ENCODE measurements at places on chromosomes 13 and 19.

GRCh38 chr13:32746474-32746873, 160.2 kb downstream of the PDS5B start:
- DNase-seq: no peak

GRCh38 chr13:24233351-24233901, 72.9 kb downstream of the SPATA13 start:
- DNase-seq: no peak

DNA sequence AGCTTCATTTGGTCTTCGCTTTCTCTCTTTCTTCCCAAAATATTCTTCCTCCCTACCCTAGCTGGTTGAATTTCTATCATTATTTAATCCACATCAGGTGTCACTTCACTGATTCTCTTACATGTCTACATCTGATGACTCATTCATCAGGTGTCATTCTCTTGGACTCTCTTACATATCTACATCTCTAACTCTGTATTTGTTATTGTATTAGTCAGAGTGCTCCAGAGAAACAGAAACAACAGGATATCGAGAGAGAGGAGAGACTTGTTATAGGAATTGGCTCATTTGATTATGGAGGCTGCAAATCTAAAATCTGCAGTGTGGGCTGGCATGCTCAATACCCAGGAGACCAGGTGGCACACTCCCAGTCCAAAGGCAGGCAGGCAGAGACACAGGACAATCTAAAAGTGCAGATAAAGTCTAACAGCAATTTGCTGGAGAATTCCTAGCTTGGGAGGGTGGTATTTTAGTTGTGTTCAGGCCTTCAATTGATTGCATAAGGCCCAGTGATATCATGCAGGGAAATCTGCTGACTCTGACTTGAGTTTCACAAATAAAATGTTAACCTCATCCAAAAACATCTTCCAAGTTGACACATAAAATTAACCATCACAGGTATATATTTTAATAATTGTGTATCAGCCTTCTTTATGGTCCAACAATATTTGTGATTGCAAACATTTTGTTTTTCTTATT, 541.4 kb upstream of the SLITRK5 start:
- peak; percentile 37 for DNase-seq

DNA sequence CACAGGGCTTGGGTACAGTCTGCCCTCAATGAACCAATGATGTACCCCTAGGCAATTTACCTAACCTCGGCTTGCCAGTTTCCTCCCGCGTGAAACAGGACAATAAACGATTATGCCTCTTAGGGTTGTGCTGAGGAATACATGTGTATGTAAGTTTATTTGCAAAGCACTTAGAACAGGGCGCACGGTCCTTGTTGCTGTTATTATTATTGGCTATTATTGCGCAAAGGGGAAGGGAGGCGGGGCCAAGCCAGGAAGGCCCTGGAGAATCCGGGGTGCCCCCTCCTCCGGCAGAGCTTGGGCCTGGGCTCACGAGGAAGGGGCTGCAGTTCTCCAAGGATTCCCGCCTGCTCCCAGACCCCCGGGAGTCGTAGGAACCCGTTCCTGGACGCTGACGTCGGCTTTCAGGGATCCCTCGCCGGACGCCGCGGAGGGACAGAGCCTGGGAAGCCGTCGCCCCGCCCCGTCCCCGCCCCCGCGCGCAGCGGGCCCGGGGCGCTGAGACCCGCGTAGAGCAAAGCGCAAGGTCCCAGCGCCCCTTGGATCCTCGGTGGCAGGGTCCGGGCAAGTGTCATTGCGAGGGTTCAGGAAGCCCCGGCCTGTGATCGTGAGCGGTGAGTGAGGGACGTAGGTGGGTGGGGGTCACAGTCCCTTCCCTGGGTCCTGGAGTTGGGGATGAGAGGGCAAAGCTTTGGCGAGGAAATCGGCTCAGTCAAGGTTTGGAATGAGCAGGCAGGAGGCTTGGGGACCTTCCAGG, at the start of gene TMEM91:
Gene TMEM91 (plus strand): TSS at position 293 of the 757 bp plus-strand sequence. CDS start 1,777 bp downstream, outside the sequence.
- DNase-seq: no peak

GRCh38 chr19:2270423-2271233, 11.3 kb downstream of the PEAK3 start:
- peak; percentile 79 for DNase-seq

DNA sequence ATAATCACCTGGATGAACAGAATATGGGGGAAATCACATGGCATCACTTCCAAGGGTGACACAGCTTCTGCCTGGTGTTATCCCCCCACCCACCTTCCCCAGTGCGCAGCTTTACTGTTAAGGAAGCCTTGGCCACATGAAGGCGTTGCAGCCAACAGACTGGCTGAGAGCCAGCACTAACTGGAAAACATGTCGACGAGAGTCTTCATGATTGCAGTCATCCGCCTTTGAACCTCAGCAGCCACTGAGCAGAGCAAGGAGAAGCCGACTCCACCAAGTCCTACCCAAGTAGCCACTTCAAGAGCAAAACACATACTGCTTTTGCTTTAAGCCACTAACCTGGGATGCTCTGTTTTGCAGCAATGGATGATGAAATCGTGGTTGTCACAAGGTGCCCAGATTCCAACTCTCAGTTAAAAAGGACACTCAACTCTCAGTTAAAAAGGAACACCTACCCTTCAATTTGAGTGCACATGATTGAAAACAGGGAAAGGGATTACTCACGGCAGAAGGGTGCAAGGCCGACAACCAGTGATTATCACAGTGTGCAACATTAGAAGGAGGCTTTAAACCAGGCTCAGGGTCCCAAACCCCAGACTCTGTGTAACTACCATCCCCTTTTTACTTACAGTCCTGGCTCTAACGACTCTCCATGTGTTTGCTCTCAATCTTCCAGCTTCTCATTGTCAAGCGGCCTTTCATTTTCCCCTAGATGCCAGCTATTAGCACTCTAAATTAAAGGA, 149.1 kb downstream of the KLF12 start:
- no peak for DNase-seq

DNA sequence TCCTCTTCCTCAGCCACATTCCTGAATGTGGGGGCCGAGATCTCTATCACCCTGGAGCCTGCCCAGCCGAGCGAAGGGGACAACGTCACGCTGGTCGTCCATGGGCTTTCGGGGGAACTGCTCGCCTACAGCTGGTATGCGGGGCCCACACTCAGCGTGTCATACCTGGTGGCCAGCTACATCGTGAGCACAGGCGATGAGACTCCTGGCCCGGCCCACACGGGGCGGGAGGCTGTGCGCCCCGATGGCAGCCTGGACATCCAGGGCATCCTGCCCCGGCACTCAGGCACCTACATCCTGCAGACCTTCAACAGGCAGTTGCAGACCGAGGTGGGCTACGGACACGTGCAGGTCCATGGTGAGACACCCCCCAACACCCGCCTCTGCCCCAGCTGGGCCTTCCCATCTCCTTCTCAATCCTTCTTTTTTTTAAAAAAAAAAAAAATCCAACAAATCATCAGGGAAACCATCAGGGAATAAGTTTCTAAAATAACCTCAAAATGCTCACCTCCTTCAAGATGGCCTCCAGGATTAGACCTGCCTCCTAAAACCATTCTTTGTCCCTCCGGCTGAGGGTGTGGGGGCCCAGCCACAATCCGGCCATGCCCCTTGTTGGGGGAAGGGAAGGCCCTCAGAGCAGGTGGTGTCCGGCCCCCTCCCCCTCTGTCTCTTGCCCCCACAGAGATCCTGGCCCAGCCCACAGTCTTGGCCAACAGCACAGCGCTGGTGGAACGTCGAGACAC, 4.6 kb downstream of the CEACAM16 start:
- DNase-seq: no peak

DNA sequence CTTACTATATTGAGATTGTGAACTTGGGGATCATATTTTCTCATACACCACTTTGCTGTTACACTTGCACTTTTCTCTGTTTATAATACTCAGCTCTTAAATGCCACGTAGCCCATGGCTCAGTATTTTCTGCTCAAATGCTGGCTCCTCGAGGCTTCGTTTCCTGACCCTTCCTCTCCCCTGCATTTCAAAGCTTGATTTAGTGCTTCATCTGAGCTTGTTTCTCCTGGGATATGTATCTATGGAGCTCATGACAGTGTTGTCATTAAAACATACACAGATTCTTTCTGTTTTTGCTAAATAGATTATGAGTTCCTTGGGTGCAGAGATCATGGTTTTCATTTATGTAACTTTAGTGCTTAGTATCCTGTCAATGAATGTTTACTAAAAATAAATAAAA, 11.4 kb downstream of the CSNK1A1L start:
- no peak for DNase-seq

DNA sequence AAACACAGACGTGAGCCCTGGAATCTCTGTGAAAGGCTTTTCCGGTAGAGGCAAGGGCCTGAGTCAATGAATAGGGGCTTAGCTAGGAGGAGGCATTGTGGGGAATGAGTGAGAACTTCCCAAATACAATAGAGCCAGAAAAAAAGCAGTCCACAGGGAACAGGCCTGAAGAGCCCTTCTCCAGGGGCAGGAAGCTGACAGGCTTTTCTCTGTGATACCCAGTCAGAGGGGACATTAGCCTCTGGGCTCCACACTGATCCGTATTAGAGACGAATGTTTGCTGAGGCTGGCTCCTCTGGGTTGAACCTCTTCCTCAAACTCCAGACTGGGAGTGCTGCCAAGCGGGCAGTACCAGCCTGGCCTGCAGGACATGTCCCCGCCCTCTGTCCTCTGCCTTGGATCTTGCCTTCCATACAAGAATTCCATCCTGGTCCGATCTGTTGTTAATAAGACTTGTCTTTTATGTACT, 2.3 kb downstream of the DHRS12 start:
- no peak for DNase-seq

DNA sequence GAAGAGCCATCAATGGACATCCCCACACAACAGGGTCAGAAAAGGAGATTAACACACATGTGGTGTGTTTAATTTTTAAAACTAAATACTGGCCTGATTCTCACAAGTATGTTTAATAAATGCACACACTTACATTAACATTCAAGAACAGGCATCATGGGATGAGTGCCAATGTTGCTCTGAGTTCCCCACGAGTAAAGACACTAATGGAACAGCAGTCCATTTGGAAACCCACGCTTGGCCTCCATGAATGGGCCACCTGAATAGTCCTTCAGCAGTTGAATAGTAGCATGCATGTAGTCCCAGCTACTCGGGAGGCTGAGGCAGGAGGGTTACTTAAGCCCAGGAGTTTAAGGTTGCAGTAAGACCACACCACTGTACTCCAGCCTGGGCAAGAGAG, 195.2 kb upstream of the IPO5 start:
- DNase-seq: no peak

DNA sequence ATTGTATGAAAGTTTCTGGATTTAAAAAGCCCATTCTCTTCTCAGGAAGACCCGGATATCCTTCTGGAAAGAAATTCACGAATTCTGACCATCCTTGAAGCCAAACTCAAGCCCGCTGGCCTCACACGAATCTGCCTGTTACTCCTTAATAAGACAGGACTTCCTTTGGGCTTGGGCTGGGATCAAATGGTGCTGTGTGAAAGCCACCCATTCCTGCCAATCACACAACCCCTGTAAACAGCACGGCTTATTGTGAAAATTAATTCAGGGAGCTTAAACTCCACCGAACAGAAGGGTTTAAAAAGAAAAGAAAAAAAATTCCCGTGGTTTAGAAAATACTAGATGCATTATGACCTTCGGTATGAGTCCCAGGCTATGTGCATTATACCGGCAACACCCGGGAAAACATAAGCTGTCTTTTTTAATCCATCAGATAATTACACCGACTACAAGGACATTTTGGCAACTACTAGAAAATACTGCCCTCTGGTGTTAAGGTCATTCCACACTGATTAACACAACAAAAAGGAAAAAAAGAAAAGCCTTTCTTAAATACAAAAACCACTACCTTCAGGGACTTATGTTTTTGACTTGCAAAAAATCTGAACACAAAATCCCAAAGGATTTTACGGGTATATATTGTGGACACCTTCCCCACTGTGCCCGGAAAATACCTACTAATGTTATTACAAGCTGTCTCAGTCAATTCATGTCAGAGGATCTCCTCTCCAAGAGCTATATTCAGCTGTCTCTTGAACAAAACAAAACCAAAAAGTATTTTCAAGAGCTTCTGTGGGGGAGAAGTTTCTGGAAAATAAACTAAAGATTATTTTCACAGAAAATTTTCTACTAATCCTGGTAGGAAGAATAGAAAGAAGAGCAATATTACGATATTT, 76.0 kb upstream of the LSM14A start:
- DNase-seq: peak; percentile 77

DNA sequence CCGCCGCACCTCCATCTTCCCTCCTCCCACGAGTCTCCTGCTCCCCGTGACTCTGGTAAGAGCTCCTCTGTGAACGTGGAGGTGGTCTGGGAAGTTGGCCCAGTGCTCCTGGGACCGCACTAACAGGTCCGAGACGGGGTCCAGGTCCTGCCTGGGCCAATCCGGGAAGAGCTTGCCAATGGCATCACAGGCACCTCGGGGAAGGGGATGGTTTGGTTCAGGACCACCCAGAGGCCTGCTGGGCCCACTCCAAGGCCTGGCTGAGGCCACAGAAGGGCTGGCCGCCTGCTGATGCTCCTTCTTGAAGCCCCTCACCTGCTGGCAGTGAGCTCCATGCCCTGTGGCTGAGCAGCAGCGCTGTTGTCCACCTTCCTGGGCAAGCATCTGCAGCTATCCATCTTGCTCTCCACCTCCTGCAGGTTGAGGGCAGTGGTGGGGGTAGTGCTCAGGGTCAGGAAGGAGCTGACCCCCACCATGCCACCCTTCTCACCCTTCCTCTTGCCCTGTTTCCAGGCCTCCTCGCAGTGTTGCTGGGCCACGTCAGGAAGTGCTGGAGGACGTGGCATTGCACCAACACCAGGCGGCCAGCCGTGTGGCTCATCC, 41.2 kb upstream of the TPM4 start:
- no peak for DNase-seq

DNA sequence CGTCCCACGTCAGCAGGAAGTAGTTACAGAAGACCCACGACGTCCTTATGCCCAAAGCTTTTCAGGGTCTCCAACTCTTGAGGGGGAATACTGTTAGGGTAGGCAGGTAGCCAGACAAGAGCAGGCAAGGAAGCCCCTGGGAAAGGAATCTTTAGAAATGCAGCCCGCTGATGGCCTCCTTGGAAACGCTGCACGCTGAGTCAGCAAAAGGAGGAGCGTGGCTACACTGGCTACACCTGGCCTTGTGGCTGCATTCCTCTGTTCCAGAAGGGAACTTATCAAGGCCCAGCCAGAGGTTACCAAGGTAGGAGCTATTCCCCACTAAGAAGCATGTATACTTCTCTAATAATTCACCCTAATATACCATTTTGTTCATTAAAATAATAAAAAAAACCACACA, 2.0 kb downstream of the ERVV-1 start:
- DNase-seq: no peak

- no peak for DNase-seq
Measured at GRCh38 chr19:12868540-12869112, 12.6 kb downstream of the DNASE2 start.

- no peak for DNase-seq
Measured at GRCh38 chr13:29547153-29547552, 48.3 kb downstream of the SLC7A1 start.

DNA sequence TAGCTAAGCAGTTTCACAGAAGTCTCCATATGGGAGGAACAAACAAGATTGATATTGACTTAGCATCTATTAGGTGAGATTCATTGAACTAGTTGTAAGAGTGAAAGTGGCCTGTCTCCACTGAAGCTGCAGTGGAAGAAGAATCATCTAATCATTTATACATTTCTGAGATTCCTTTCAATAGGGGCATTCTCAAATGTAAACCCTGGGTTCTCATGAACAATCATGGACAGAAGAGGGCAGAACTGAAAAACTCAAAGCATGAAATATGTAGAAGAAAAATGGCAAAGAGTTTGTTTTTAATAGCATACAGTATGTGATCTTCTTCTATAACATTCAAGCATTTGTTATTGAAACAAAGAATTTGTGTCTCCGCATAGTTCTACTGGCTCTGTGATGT, 17.6 kb upstream of the POSTN start:
- DNase-seq: no peak

Measured in RKO (cell line).